Suppressor macrophage treated with lipopolysaccharide for 1 hour (primary cell): ENCODE measurements at places on chromosomes 5 and 9.

GRCh38 chr5:27908341-27908740 lies 870.0 kb upstream of the CDH9 start:
- no peak for DNase-seq

- DNase-seq = no peak
These were observed 353.8 kb upstream of the IZUMO3 start for GRCh38 chr9:24899463-24899862.

GRCh38 chr5:64646169-64646568 lies 44.1 kb upstream of the SHISAL2B start:
- DNase-seq = no peak

- DNase-seq = no peak
These were observed 939.7 kb downstream of the NR2F1-AS1 start for GRCh38 chr5:92641031-92641962.

DNA sequence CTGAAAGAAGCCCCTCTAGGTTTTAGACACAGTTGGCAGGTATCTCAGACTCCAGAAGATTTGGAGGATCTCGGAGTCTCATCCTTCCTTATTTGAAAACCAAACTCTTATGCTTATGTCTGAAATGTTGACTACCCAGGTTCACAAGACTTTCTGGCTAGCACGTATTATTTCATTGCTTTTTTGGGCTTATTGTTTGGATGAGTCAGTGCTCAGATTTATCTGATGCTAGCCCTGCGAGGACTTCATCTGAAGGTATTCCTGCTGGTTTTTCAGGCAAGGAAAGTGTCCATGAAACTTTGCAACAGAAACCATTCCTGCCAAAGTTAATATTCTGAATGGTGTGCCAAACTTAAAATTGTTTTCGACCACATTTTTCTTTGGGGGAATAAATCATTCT lies 8.5 kb downstream of the OSTF1 start:
- DNase-seq = no peak

GRCh38 chr5:14455814-14456321 lies 125.7 kb upstream of the OTULINL start:
- no peak for DNase-seq

DNA sequence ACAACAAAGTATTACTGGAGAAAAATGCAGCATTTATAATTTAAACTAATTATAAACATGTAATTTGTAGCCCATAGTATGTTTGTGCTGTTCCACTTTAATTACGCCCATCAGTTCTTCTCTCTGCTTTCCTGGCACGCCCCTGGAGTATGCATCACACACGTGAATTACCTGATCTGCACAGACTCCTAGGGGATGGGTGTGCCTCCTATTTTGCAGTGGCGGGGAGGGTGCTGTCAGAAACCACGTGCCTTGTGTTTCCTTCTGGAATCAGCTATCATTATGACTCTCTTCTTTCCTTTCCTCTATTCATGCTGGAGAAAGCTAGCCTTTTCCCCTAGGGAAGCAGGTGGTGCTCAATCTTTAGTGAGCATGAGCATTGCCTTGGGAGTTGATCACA lies 43.3 kb downstream of the RPS23 start:
- DNase-seq = no peak

DNA sequence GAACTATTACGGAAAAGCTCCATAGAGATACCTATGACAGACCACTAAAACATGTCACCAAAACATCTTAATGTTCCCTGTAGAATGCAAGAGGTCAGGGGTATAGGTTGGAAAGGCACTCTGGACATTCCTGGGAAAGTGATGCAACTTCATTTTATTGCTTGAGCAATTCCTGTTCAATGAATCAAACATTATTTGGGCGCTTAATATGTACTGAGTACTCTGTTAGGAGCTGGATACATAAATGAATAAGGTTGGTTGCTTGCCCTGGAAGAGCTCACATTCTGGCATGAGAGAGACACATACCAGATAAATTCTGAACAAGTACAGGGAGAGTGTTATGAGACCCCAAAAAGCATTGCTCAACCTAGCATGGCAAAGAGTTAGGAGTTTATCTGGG lies 408.9 kb upstream of the DMAC1 start:
- no peak for DNase-seq

DNA sequence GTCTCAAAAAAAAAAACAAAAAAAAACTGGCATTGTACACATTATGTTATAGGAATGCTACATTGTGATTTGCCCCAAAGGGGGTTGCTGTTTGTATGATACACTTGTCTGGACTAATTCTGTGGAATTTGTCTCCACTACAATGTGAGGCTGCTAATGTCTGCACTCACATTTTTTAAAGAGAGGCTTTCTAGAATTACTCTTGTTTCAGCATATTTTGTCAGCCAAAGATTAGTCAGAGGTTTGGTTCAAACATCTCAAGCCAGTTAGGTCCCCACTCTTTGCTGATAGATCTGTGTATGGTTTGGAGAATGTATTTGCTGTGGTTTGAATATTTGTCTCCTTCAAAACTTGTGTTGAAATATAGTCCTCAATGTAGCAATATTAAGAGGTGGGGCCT lies 59.3 kb upstream of the ZNF169 start:
- no peak for DNase-seq

GRCh38 chr5:179906795-179907555 lies 722 bp downstream of the TBC1D9B start:
- DNase-seq = no peak

GRCh38 chr9:99796231-99796630 lies 25.5 kb upstream of the NR4A3 start:
- no peak for DNase-seq

DNA sequence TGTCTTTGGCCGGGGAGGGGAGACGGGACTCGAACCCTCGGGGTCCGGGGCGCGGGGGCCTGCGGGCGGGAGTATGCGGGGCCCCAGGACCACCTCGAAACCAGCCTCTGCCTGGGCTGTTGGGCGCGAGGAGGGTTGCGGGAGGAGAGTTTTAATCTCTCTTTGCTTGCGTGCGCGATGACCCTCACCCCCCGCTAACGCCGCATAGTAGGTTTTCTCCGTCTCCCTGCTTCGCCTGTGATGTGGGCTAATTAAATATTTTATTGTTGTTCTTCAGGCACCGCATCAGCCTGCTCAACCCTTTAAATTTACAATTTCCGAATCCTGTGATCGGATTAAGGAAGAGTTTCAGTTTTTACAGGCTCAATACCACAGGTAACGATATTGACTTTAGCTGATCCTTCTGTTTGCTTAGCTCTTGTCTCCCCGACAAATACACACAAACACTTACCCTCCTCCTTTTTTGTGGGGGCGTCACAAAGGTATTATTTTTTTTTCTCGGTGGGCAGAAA lies 1.7 kb downstream of the TLE4 start:
- no peak for DNase-seq

DNA sequence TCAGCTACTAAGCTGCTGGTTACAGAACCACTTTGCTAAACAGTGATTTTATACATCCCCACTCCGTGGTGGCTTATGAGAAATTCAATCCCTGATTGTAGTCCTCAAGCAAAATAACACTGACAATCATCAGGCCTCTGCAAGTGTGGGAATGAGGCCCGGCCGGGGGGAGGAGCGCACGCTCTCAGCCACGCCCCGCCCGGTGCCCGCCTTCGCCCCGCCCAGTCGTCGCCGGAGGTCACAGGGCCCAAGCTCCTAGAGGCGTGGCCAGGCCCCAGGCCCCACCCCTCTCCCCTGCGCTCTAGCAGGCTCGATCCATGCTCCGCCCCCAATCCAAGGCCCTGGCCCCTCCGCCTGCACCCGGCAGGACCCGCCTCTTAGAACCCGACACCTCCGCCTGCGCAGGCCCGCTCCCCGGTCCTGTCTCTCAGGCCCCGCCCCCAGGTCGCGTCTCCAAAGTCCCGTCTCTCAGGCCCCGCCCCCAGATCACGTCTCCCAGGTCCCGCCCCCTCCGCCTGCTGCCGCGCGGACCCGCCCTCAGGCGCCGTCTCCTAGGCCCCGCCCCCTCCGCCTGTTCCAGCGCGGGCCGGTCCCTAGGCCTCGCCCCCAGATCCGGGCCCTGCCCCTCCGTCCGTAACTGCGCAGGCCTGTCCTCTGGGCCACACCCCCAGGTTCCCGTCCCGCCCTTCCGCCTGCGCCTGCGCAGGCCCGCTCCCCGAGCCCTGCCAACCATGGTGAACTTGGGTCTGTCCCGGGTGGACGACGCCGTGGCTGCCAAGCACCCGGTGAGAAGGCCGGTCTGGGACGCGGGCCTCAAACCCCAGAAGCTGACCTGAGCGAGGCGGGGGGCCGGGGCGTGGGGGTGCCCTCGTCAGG lies at the start of gene TMEM141:
Gene TMEM141, plus strand, starts transcription at position 705 of the 876 bp plus-strand sequence. Its CDS starts 27 bp downstream, at position 732.
- peak; percentile 100 for DNase-seq

DNA sequence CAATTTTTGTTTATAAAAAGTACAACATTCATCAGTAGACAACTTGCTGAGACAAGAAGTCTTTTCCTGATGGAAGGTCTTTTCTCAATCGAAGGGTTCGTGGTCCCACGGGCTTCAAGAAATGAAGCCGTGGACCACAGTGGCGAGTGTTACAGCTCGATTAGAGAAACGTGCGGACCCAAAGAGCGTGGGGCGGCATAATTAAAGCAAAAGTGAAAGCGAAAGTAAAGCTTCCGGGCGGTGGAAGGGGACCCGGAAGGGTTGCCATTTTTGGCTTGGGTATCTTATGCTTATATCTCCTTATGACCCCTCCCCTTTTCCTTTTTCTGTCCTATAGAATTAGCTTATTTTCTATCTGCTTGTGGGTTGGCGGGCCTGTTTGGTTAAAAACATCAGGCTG lies 2309.4 kb upstream of the ACO1 start:
- no peak for DNase-seq

GRCh38 chr5:79837761-79838551 lies 148.3 kb downstream of the CMYA5 start:
- DNase-seq = no peak

DNA sequence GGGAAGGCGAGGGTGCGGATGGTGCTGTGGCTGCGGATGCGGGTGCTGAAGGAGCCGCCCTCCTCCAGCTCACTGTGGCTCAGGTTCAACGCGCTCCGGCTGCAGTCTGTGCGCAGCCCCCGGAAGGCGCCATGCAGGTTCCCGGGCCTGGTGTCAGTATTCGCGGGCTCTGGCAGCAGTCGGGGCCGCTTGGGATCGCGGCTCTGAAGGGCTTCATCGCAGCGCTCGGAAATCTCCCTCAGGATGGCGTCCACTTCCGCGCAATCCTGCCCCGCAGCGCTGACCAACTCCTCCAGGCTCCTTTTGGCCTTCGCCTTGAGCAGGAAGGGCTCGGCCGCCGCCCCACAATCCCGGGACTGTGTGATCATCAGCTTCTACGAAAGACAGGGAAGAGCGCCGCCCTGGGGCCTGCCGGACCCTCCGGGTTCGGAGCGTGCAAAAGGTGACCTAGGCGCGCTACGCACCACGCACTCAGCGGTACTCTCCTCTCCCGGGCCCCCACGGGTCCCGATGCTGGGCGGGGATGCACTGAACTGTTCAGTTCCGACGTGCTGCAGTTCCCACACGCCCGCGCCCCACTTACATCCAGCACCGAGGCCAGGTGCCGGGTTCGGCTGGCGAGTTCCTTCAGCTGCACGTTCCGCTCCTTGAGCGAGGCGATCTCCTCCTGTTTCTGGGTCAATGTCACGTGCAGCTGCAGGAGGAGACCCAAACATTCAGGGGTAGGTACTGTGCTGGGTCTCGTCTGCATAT lies 6.5 kb downstream of the MCIDAS start:
- DNase-seq = peak; percentile 30
